NCI-H446 treated with DMSO at 0.1 percent for 48 hours (cell line): ENCODE measurements at places on chromosomes 6 and 20.
A peak's percentile ranks its signal among the peaks of the same experiment; 100 is the strongest.

- no peak for DNase-seq
Measured at GRCh38 chr6:85594197-85594930, 706 bp upstream of the SNX14 start.

- DNase-seq: no peak
Measured at GRCh38 chr6:153787341-153787606, 251.8 kb upstream of the OPRM1 start.

- DNase-seq: no peak
Measured at GRCh38 chr20:9742821-9743220, 96.1 kb downstream of the PAK5 start.

GRCh38 chr20:25140968-25141367, 54.5 kb upstream of the ENTPD6 start:
- no peak for DNase-seq

- DNase-seq: peak; percentile 20
Measured at GRCh38 chr20:53126185-53126584, 154.0 kb downstream of the TSHZ2 start.

DNA sequence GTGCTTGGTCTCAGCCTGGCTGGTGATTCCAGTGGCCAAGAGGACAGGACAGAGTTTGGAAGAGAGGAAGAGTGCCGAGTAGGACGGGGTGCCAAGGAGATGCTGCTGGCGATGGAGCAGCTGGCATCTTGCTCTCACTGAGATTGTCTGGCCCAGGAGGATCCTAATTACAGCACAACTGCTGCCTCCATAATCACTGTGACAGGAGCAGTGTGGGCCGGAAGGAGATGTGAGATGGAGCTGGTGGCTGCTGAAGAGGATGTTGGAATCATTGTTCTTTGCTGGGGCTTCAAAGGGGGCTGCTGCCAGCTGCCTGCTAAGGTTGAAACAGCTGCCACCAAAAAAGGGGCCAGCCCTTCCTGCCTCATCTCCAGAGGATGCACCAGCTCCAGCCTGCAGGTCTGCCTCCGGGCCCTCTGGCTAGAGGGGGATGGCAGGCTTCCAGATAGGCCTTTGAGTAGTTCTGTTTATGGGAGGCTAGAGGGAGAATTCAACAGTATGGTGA, 214.4 kb downstream of the RNF144B start:
- DNase-seq: peak; percentile 88

- no peak for DNase-seq
Measured at GRCh38 chr6:39407446-39407993, 85.0 kb upstream of the KCNK16 start.

DNA sequence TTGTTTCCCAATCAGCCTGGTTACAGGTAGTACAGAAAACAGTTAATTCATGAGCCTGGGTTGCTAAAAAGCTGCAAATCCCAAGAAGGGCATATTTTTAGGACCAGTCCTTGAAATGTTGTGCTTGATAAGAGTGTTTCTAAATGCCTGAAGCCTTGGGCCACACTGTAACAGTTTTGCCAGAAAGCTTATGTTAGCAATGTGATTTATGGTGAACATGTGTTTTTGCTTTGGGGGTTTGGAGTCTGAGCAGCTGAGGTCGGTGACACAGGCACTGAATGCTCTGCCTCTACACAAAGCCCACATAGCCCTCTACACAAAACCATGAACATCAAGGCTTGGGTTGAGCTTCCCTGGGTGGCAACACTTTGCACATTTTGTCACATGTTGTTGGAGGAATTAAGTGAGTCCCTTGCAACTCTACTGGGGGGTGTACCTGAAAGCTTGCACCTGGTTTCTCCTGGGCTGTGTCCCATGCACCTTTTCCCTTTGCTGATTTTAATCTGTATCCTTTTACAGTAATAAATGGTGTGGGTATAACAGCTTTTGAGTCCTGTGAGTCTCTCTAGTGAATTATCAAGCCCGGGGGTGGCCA, 22.2 kb downstream of the AHI1 start:
- no peak for DNase-seq
